Activated T-helper 1 cell treated with Interleukin-2 at 50 U/mL for 16 hours (primary cell): ENCODE measurements at places on chromosomes 7 and 10.

- no peak for DNase-seq
Observed at GRCh38 chr7:146090023-146090645, 26.5 kb upstream of the CNTNAP2 start.

- no peak for DNase-seq
Observed at GRCh38 chr10:71831646-71832552, 19.2 kb downstream of the PSAP start.

GRCh38 chr10:82313401-82313800 lies 438.4 kb downstream of the NRG3 start:
- DNase-seq = no peak

DNA sequence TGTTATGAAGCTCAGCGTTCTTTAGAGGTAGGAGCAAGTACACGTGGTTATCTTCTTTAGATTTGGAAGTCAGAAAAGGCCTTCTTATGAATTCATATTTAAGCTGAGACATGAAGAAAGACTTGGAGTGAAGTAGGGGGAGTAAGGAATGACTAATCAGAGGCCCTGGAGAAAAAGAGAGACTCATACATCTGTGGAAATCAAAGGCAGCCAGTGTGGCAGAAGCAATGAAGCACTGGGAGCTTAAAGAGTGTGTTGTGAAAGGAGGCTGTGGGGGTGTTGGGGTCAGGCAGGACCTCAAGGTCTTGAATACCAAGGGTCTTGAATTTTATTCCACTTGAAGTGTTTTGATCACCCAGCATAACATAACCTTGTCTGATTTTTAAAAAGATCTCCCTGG lies 35.7 kb upstream of the FGL2 start:
- no peak for DNase-seq

DNA sequence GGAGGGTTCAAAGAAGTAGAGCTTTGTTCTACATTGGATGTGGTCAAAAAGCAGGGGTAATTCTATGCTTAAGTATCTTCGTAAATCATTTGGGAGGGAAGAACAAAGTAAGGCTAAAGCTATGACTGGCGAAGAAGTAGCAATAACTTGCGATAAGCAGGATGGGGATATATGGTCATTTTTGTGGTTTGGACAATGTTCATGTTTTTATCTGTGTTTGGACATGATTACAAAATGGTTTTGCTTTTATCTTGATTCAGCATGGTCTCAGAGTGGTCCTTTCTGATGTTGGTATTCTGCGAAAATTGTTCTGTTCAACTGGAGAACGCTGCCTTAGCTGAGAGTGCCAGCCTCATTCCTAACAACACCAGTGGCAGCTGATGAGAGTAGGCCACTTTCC lies 208.8 kb downstream of the SEMA3A start:
- no peak for DNase-seq

GRCh38 chr7:25456467-25457171 lies 228.3 kb upstream of the NPVF start:
- no peak for DNase-seq

DNA sequence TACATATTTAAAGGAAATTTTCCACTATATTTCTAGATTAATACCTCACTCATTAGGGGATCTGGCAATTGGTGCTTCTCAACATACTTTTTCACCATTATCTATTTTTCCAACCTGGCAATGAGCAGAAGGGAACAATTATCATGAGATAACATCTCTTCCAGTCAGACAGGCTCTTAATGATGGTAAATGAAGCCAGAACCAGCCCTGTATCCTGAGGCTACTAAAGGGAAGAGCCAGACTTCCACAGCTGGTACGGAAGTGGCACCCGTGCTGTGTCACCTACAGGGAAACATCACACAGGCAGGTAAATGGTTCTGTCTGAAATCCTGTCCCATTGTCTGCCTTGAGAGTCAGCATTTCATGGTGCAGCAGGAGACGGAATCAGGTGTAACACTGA lies 75.9 kb downstream of the ELMO1 start:
- no peak for DNase-seq

DNA sequence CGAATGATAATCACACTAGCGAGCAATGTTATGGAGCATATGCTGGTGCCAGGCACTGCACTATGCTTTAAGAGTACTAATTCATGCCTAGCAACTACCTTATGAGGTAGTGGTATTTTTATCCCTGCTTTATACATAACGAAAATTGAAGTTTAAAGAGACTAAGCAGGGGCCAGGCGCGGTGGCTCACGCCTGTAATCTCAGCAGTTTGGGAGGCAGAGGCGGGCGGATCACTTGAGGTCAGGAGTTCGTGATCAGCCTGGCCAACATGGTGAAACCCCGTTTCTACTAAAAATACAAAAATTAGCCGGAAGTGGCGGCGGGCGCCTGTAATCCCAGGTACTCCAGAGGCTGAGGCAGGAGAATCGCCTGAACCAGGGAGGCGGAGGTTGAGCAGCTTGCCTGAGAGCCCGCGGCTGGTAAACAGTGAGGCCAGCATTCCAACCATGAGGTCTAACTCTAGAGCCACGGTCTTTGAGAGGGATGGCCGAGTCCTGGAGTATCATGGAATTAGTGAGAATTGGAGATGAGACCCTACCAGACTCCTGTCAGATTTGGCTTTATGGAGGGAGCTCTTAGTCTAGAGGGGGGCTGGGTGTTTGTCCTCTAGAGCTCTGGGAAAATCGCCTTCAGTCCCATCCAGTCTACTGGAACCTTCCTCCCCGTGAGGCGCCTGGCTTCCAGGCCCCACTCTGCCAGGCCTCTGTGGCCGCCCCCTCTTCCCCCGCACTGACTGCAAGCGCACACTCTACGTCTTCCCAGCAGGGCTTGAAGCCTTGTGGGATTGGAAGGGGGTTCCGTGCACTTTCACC lies 11.6 kb downstream of the TLX1 start:
- no peak for DNase-seq

- no peak for DNase-seq
Observed at GRCh38 chr10:85067955-85068354, 739.6 kb downstream of the CCSER2 start.

DNA sequence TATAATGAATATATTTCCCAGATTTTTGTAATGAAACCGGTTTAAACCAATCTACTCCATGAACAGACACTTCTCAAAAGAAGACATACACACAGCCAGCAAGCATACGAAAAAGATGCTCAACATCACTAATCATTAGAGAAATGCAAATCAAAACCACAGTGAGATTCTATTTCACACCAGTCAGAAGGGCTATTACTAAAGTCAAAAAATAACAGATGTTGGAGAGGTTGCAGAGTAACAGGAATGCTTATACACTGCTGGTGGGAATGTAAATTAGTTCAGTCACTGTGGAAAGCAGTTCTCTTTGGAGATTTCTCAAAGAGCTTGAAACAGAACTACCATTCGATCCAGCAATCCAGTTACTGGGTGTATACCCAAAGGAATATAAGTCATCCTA lies 240.7 kb downstream of the TSPAN12 start:
- DNase-seq = no peak

- DNase-seq = no peak
Observed at GRCh38 chr7:125033506-125033905, 103.9 kb upstream of the POT1 start.

DNA sequence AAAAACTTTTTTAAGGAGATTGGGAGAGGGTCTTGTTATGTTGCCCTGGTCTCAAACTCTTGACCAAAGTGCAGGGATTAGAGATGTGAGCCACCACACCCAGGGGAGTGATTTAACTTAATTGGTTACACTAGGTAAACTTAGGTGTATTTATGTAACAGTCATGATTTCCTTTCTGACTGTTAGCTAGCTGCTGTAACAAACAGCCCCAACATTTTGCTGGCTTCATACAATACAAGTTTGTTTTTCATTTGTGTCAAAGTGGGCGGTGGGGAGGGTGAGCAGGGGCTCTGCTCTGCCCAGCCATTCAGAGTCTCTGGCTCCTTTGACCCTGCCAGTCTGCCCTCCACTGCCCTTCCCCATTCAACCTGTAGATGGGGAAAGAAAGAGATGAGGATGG lies 9.3 kb downstream of the DOCK1 start:
- DNase-seq = no peak
